MV-4-11 (cell line): ENCODE measurements at places on chromosomes 1 and 21.
A peak's percentile ranks its signal among the peaks of the same experiment; 100 is the strongest.

GRCh38 chr1:35674111-35674510 lies 32.8 kb upstream of the PSMB2 start:
- DNase-seq, result no peak

DNA sequence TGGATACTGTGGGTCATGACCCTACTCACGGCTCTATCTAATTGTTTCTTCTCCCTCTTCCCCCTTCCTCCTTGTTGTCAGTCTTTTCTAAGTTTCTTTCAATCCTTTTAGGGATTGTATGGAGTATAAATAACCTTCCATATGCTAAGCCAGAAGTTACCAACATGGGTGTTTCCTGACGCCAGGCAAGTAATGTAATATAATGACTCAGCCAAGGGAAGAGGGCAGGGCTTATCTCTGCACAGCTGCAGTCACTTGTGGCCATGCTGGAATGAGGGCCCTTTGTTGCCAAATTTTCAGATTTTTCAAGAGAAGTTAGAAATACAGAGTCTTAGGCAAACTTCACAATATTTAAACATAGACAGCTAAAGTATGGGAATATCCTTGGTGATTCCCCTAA lies 194.6 kb downstream of the ST6GALNAC3 start:
- peak; percentile 88 for DNase-seq

GRCh38 chr1:27503033-27503432 lies 13.1 kb upstream of the WASF2 start:
- no peak for DNase-seq

DNA sequence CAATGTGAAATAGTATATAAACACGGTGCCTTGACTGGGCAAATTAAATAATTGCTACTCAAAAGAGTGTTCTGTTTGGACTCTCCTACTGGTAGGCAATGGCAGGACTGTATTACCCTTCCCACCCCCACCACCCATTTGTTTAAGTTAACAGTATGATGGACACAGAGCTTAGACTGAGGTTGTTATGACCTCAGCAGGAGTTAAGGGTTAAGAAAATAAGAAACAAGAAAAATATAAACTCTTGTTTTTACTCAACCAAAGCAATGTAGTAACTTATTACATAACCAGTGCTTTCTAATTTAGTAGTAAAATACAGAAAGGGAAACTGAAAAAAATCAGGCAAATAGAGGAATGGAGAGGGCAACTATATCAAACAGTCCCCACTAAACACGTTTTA lies 19.9 kb upstream of the SERPINC1 start:
- no peak for DNase-seq

GRCh38 chr1:211591980-211592493 lies 13.1 kb upstream of the SLC30A1 start:
- no peak for DNase-seq
